ENCODE measurements at places on chromosomes 4 and X. TPM values are rescaled to one million over a fixed set of nuclear protein-coding genes. Genes with fewer than 3 reads are reported as not detected.

MGAT4D gene
- total RNA-seq: not detected

TSPYL2 gene
- total RNA-seq: 42.7 TPM

CTPS2 gene
- total RNA-seq: 8.7 TPM

PAGE2B gene
- total RNA-seq: not detected

SEPSECS gene
- 10.7 TPM for total RNA-seq

FRMD7 gene
- total RNA-seq: 0.34 TPM
